CD4-positive, alpha-beta T cell treated with Interleukin-6 for 4 hours (primary cell): ENCODE measurements at places on chromosomes 16 and 17.

GRCh38 chr16:82070656-82071369, 35.8 kb downstream of the HSD17B2 start:
- no peak for DNase-seq

DNA sequence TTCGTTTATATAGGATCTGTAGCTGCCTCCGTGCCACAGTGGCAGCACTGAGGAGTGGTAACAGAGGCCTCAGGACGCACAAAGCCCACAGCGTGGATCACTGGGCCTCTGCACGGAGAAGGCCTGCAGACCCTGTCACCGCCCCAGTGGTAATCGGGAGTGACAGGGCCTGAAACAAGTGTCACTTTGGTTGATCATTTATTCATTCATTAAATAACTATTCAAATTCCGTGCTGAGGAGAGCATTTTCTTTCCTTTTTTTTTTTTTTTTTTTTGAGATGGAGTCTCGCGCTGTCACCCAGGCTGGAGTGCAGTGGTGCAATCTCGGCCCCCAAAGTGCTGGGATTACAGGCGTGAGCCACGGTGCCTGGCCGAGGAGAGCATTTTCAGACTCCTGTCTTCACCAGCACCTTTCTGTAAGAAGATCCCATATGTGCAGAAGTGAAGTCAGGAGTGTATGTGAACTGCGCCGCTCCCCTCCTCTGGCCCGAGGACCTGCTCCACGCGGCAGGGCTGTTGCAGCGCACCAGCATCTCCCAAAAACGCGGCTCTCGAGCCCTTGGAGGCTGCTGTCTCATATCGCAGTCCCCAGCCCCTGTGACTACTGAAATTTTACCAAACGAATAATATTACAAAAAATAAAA, 44.9 kb upstream of the TRAP1 start:
- no peak for DNase-seq

DNA sequence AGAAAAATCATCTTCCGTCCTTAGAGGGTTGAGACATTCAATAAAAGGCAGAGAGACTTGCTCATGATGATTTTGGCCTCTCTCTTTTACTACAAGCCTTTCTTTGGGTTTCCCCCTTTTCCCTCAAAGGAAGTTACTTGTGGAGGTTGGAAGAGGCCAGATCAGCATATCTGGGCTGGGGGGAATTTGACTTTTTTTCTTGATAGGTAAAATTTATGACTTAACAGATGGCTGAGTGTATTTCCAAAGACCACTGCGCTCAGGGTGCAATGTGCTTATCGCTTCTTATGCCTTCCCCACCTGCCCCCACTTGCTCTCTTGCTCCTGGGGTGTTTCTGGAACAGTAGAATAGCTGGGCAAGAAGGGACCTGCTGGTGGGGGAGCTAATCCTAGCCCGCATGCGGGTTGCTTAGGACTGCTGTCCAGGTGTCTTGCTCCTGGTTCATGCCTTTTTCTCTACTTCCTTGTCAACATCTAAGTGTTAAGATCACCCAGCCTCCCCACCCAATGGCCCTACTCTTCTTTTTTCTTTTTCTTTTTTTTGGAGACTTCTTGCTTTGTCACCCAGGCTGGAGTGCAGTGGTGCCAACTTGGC, 131.9 kb downstream of the MSI2 start:
- no peak for DNase-seq

GRCh38 chr17:41278176-41278955, 2.9 kb downstream of the KRTAP9-7 start:
- no peak for DNase-seq

DNA sequence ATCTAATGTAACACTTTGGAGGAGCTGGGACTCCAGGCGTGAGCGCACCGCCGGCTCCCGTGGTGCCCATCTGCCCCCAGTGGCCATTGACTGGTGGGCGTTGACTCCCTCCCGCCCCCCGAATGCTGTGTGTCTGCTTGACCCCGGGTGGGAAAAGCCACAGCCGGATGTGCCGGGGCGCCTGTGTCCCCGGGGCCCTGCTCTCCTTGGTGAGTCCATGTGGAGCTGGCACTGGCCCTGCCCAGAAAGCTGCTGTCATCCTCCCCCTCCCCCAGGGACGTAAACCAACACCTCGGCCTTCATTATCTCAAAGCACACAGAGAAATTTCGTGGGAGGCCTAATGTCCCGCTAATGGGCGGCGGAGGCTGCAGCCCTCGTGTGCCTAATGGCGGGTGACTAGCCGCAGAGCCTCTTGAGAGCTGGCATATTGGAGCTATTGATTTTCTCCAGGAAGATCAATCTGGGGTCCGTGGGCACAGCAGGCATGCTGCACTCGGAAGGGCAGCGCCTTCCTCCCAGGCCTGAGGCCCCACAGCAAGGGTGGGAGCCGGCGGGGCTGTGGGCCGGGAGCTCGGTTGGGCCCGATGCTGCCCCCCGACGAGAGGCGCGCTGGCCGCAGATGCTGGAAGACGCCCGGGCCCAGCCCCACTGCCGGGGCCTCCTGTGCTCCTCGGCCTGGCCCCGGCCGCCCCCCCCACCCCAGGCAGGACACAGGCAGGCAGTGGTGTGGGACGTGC, 4.0 kb upstream of the PERCC1 start:
- no peak for DNase-seq

DNA sequence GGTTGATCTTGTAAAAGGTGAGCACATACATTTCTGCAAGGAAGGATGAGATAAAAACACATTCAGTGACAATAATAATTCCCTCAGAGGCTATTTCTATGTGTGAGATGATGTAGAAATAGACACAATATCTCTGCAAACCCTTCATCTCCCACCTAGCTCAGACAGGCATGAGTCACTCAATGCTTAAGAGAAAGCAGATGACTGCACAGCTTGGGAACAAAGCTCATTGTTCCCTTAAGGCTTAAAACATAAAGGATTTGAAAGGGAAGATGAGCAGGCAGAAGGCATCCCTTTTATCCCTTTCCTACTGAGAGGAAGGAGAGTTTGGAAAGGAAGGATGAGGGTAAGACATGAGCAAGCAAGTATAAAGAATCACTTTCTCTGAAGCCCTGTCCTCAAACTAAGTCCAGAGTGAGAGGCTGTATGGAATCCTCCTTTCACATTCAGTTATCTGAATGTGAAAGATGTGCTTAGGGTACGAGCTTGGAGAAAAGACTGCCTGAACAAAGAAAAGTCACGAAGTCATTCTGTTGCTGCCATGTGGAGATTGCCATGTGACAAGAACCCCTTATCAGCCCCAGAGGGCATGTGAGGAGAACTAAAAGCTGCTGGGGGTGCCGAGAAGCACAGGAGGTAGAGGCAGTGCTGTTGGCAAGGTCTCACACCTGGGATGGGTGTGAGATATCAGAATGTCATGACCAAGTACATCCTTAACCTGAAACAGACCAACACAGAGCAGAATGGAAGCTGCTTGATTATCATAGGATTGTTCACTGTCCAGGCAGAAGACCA, 58.2 kb downstream of the CNTNAP4 start:
- no peak for DNase-seq
